Calu3 (cell line): ENCODE measurements at places on chromosomes 11 and 22.

DNA sequence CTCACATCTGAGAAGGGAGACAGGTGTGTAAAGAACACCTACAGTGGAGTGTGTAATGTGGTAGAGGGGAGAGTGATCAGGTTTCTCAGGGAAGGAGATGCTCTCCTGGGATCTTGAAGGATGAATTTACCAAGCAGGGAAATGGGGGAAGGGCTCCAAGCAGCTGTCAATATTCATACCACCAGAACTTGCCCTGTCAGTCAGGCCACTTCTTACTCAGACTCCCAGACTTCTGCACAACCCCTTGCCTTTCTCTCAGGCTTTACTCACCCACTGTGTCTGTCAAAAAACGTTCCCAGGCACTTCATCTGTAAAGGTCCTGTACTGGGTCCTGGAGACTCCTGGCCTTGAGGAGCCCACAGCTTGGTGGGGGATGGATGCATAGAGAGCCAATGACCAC lies 14.0 kb upstream of the FCHSD2 start:
- DNase-seq = no peak

GRCh38 chr11:75718419-75719339 lies 1.0 kb downstream of the MOGAT2 start:
- no peak for DNase-seq

DNA sequence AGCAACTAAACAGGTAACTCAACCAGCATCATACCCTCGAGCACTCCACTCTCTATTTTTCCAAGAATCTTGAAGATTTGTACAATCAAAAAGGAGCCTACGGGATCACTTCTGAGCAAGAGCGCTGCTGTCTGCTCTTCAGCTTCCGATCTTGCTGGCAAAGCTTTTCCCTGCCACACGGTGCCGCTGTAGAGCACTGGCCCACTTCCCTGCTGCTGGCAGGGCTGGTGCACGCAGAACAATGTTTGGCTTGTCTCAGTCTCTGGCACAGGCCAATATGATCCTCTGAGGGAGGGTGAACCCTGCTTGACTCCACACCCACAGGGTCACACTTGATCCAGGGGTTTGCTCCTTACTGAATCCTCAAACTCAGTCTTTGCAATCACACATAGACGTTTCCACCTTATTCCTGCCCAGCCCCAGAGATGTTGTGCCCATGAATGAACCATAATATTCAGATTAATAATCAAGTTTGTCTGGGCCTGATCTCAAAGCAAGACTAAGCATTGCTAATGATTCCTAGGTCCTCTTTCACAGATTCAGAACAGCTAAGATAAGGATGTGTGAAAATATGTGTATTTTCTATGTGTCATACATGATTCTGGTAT lies 536.6 kb downstream of the SOX6 start:
- DNase-seq = peak; percentile 86

- no peak for DNase-seq
These were observed 61.4 kb downstream of the TP53I11 start for GRCh38 chr11:44889266-44889665.

DNA sequence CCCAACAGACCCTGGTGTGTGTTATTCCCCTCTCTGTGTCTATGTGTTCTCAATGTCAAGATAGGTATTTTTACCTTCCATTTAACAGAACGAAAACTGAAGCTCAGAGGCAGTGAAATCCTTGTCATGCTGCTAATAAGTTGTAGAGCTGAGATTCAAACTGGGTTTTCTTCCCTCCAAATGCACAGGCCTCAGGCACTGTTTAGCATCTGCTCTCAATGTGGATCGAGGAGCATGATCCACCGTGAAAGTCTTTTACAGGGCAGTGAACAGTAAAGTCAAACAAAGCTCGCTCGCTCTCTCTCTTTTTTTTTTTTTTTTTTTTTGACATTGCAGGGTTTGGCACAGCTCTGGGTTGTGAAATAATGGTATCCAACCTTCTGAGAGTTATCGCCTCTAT lies 401.0 kb upstream of the SYN3 start:
- no peak for DNase-seq

DNA sequence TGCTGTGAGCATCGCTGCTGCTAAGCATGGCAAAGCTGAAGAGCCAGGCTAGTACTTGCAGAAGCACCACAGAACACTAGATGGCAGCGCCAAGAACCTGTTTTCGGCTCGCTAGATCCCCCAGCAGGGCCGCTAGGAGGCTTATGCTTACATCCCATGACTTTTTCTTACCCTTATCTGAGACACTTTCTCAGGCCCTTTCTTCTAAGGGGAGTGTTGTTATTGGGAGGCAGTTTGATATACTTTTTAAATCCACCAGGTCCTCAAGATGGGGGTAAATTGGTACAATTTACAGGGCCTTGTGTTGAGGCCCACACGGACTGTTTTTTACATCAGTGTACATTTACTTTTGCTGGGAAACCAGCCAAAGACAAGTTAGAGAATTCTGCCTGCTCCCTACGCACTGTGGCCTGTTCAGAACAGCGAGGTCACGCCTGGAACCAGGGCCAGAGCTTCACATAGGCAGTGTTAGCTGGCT lies 4.0 kb downstream of the TRIM6 start:
- peak; percentile 72 for DNase-seq

- no peak for DNase-seq
These were observed 110.0 kb downstream of the TP53I11 start for GRCh38 chr11:44840521-44841251.

DNA sequence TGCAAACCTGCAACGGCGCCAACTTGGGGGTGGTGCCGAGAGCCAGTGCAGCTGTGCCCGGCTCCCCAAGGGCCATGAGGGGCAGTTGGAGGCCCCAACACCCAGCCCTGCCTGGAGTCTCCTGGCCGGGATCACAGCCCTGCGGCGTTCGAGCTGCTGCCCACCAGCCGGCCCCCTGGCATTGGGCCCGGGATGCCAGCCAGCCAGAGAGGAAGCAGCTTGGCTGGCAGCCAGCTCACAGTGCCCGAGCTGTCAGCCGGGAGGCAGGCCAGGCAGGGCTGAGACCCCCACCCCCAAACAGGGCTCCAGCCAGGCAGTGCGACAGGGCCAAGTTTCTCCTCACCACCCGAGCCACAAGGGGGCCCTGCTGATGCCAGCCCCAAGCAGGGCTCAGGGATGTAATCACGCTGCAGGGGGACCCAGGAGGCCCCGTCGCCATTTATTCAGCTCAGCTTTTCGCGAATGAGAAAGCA lies 26.0 kb upstream of the TCF20 start:
- peak; percentile 37 for DNase-seq
